ENCODE measurements at places on chromosomes 1 and 21. TPM values are rescaled to one million over a fixed set of nuclear protein-coding genes. Genes with fewer than 3 reads are reported as not detected.

MROH7 gene
- not detected for total RNA-seq

TNFRSF4 gene
- 0.29 TPM for total RNA-seq

ELAPOR1 gene
- 1.5 TPM for total RNA-seq

PRAMEF14 gene
- total RNA-seq: 0.32 TPM

IL10 gene
- not detected for total RNA-seq

SAMD11 gene
- total RNA-seq: 46.2 TPM

YY1AP1 gene
- total RNA-seq: 61.1 TPM

SMIM1 gene
- 7.5 TPM for total RNA-seq

DYNLT5 gene
- total RNA-seq: 1.4 TPM

DNA sequence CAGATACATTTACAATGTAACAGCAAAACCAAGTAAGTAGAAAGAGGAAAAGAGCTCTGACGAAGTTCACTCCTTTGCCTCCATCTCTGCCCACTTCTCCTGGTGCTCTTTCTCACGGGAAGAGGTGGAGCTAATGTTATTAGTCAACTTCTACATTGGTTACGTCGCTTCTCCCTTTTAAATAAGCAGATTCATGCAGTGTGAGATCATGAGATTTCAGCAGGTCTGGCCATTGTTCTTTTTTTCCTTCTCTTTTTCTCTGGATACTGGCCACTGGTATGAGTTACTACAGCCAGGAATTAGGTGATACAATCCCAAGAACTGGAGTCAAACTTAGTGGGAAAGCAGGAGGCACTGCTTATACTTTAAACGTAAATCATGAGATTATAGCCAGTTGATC is 207.1 kb downstream of the AKT3 start:
- H3K27ac ChIP-seq: no peak overlapping the region
- no peak for DNase-seq
- no peaks in the 10 kb centered on the region for H3K4me1 ChIP-seq
- no peak overlapping the region for H3K4me3 ChIP-seq

GRCh38 chr21:39034590-39035536 is 148.4 kb downstream of the PSMG1 start:
- peaks cover 4% of the 10 kb centered on the region for H3K27me3 ChIP-seq
- H3K4me1 ChIP-seq: peaks cover 11% of the 10 kb centered on the region
- H3K27ac ChIP-seq: no peak overlapping the region
- no peak overlapping the region for H3K4me3 ChIP-seq
- no peak for DNase-seq

DNA sequence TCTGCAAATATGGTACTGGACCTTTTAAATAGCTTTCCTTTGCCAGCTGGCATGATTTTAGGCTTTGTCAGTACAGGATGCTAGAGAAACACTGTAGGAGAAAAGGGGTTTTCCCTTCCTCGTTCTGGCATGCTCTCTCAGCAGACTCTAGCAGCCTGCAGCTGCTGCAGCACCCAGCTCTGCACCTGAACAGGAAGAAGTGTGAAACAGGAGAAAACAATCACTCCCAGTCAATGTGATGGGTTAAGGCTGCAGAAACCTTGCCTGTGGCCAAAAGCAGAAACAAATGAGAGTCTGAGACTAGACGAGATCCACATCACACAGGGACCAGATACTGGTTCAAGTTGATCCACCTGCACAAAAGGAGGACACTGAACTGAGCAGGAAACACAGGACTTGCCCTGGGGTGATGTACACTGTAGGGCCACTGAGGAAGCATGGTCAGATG is 21.2 kb downstream of the OVGP1 start:
- H3K27ac ChIP-seq: no peak overlapping the region
- H3K4me3 ChIP-seq: no peak overlapping the region
- no peak for DNase-seq
- H3K36me3 ChIP-seq: no peaks in the 10 kb centered on the region
- no peaks in the 10 kb centered on the region for H3K27me3 ChIP-seq

- no peak overlapping the region for H3K4me3 ChIP-seq
- no peaks in the 10 kb centered on the region for H3K36me3 ChIP-seq
- H3K27me3 ChIP-seq: no peaks in the 10 kb centered on the region
Measured at GRCh38 chr1:66050633-66051032, 257.9 kb downstream of the PDE4B start.

DNA sequence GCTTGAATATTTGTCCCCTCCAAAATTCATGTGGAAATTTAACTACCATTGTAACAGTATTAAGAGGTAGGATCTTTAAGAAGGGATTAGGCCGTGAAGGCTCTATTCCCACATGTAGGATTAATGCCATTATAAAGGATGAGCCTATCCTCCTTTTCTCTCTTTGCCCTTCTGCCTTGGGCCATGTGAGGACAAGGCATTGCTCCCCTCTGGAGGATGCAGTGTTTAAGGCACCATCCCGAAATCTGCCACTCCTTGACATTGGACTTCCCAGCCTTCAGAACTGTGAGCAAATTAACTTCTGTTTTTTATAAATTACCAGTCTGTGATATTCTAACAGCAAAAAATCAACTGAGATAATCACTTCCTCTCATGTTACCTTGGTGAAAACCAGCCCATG is 124.4 kb downstream of the TOMM20 start:
- no peak for DNase-seq
- no peaks in the 10 kb centered on the region for H3K36me3 ChIP-seq
- no peak overlapping the region for H3K27ac ChIP-seq

DNA sequence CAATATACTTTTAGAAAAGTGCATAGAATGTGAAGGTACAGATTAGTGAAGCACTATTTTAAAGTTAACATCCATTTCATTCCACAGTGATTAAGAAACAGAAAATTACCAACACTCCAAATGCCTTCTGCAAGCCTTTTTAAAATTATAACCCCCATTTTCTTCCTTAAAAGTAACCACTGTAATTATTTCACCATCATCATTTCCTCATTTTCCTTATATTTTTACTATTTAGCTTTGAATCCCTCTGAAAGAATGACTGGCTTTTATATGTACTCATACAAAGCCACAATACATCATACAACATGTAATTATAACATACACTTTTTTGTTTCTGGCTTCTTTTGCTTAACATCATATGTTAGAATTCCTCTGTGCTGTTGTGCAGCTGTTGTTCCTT is 6.5 kb upstream of the NEGR1 start:
- H3K27ac ChIP-seq: no peak overlapping the region
- no peaks in the 10 kb centered on the region for H3K27me3 ChIP-seq
- no peaks in the 10 kb centered on the region for H3K4me1 ChIP-seq
- H3K4me3 ChIP-seq: no peak overlapping the region

- no peaks in the 10 kb centered on the region for H3K36me3 ChIP-seq
- no peaks in the 10 kb centered on the region for H3K27me3 ChIP-seq
- H3K27ac ChIP-seq: peak overlapping the region; percentile 39
- no peak overlapping the region for H3K4me3 ChIP-seq
- DNase-seq: no peak
Measured at GRCh38 chr1:44696789-44697345, 22.4 kb downstream of the ARMH1 start.

GRCh38 chr1:94989398-94989797 is 62.5 kb upstream of the CNN3 start:
- peaks cover 8% of the 10 kb centered on the region for H3K4me1 ChIP-seq
- H3K4me3 ChIP-seq: no peak overlapping the region
- H3K27me3 ChIP-seq: peaks cover 3% of the 10 kb centered on the region
- no peak overlapping the region for H3K27ac ChIP-seq

DNA sequence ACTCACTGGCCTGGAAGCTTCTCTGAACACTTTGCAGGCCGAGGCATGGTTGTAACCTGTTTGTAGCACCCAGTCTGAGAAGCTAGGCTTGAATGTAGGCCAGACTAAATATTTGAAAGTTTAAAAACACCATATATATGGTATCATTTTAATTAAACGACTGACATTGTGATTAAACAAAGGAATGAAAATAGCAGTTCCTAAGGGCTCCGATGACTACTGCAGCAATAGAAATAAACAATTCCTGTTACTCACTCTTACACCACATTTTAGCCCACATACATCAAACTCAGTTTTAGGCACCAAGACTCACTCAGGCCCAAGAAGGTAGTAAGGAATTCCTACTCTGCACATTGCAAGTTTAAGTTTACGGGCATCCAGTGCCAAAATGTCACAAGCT is 281.2 kb downstream of the AKT3 start:
- H3K4me3 ChIP-seq: no peak overlapping the region
- peaks cover 2% of the 10 kb centered on the region for H3K27me3 ChIP-seq
- DNase-seq: no peak
- no peak overlapping the region for H3K27ac ChIP-seq
- peaks cover 18% of the 10 kb centered on the region for H3K4me1 ChIP-seq

DNA sequence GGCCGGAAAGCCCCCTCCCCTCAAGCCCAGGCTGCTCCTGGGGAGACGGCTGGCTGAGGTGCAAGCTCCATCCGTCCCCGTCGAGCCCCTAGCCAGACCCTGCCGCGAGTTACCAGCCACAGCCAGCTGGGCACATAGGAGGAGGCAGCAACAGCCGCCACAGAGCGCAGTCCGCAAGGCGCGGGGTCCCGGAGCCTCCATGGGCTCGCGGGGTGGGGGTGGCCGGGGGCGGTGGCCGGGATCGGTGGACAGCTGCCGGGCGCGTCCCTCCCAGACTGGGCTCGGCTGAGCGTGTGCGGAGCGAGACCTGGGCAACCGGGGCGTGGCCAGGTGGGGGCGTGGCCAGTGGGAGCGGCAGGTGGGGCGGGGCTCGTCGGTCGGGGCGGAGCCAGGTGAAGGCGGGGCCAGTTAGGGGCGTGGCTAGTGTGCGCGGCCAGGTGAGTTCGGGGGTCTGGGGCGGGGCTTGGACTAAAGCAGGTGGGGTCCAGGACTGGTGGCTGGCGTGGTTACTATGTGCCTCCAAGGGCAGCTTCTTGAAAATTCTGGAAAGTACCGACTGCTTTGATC is at the start of gene CD164L2:
Gene CD164L2, minus strand, starts transcription at position 295 of the 567 bp plus-strand sequence. Its CDS starts 94 bp downstream, at position 201.
- H3K27ac ChIP-seq: no peak within 1 kb of the TSS
- peak; percentile 58 for DNase-seq

DNA sequence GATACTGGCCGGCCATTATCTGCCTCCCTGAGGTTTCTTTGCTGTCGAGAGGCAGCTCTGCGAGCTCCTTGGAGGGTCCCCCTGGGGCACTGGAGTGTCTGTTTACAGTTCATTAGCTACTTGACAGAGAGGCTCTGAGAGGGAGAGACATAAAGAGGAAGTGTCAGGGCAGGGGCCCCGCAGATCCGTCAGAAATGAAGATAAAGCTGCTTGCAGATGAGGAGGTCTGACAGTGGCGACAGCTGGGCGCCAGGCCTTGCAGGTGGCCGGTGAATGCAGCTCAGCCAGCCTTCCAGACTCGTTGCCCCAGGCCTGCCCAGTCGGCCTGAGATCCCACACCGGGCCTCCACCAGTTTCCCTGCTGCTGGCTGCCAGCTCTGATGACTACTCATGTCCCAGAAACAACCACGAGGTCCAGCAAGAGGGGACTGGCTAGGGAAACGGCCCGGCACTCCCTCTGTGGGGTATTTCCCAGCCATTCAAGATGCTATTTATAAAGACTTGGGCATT is 84.7 kb downstream of the DISP3 start:
- H3K27ac ChIP-seq: peak overlapping the region; percentile 93
- H3K4me3 ChIP-seq: peak overlapping the region; percentile 61
- H3K36me3 ChIP-seq: no peaks in the 10 kb centered on the region
- peak; percentile 82 for DNase-seq
- peaks cover 14% of the 10 kb centered on the region for H3K27me3 ChIP-seq

GRCh38 chr1:29511436-29511835 is 275.1 kb downstream of the PTPRU start:
- no peak overlapping the region for H3K4me3 ChIP-seq
- H3K4me1 ChIP-seq: peaks cover 60% of the 10 kb centered on the region
- H3K27me3 ChIP-seq: peaks cover 4% of the 10 kb centered on the region
- DNase-seq: no peak
- no peaks in the 10 kb centered on the region for H3K36me3 ChIP-seq
- H3K27ac ChIP-seq: no peak overlapping the region

- no peak overlapping the region for H3K4me3 ChIP-seq
- H3K4me1 ChIP-seq: no peaks in the 10 kb centered on the region
- H3K36me3 ChIP-seq: no peaks in the 10 kb centered on the region
- H3K27ac ChIP-seq: no peak overlapping the region
Measured at GRCh38 chr1:186500804-186501203, 39.9 kb upstream of the PDC start.

GRCh38 chr1:155011437-155012025 is 8.9 kb downstream of the ZBTB7B start:
- no peak overlapping the region for H3K4me3 ChIP-seq
- H3K27ac ChIP-seq: no peak overlapping the region
- peaks cover 1% of the 10 kb centered on the region for H3K4me1 ChIP-seq
- DNase-seq: no peak

DNA sequence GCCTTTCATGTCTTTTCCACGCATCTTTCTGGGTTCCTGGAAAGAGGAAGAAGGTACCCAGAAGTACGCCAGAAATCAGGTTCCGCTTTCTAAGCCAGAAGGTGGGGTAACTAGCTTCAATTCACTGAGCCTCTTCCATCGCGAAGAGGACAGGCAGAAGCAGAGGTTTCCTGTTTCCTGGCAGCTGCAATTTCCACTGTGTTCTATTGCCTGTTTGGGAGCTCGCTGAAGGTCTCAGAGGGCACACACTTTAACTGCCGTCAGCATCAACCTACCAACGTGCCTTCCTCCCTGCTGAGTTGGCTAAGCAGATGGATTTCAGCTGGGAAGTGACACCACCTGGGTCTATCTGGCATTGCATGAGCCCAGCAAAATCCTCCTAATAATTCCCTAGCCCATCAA is 10.0 kb downstream of the NCF2 start:
- peaks cover 15% of the 10 kb centered on the region for H3K4me1 ChIP-seq
- H3K27me3 ChIP-seq: peaks cover 2% of the 10 kb centered on the region

GRCh38 chr1:27593678-27594563 is 10.0 kb downstream of the AHDC1 start:
- H3K4me1 ChIP-seq: peaks cover 29% of the 10 kb centered on the region
- H3K36me3 ChIP-seq: no peaks in the 10 kb centered on the region
- H3K4me3 ChIP-seq: no peak overlapping the region
- H3K27ac ChIP-seq: peak overlapping the region; percentile 94
- H3K27me3 ChIP-seq: peaks cover 7% of the 10 kb centered on the region

DNA sequence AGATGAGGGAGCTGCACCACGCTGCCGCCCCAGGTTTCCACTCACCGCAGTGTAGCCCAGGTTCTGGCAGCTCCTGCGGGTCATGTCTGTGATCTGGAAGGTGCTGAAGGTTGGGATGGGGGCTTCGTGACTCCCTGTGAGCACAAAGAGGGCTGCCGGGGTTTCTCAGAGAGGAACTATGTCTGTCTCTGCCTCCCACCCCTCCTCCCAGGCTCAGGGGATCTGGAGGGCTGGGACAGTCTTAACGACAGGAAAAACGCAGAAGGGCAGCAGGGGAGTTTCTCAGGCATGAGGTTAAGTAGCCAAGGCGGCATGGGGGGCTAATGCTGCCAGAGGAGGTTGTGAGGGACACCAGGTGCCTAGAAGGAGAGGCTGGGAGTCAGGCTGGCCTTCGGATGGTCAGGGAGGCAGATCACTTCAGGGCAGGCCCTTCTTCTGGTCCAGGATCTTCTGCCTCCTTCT is 656 bp downstream of the SH2D2A start:
- H3K4me1 ChIP-seq: peaks cover 12% of the 10 kb centered on the region
- H3K27me3 ChIP-seq: peaks cover 19% of the 10 kb centered on the region
- H3K27ac ChIP-seq: peak overlapping the region; percentile 87
- H3K4me3 ChIP-seq: peak overlapping the region; percentile 80
- H3K36me3 ChIP-seq: peaks cover 10% of the 10 kb centered on the region

GRCh38 chr1:244998717-244999346 is 134.5 kb upstream of the HNRNPU start:
- H3K4me1 ChIP-seq: no peaks in the 10 kb centered on the region
- H3K27me3 ChIP-seq: no peaks in the 10 kb centered on the region
- H3K4me3 ChIP-seq: no peak overlapping the region
- peaks cover 6% of the 10 kb centered on the region for H3K36me3 ChIP-seq
